ENCODE measurements at places on chromosomes 4 and X. TPM values are rescaled to one million over a fixed set of nuclear protein-coding genes. Genes with fewer than 3 reads are reported as not detected.
A peak's percentile ranks its signal among the peaks of the same experiment; 100 is the strongest.

Gene MAGEB1
- total RNA-seq = not detected

GRCh38 chr4:87523307-87523706 is 5.9 kb downstream of the SPARCL1 start:
- DNase-seq = no peak

DNA sequence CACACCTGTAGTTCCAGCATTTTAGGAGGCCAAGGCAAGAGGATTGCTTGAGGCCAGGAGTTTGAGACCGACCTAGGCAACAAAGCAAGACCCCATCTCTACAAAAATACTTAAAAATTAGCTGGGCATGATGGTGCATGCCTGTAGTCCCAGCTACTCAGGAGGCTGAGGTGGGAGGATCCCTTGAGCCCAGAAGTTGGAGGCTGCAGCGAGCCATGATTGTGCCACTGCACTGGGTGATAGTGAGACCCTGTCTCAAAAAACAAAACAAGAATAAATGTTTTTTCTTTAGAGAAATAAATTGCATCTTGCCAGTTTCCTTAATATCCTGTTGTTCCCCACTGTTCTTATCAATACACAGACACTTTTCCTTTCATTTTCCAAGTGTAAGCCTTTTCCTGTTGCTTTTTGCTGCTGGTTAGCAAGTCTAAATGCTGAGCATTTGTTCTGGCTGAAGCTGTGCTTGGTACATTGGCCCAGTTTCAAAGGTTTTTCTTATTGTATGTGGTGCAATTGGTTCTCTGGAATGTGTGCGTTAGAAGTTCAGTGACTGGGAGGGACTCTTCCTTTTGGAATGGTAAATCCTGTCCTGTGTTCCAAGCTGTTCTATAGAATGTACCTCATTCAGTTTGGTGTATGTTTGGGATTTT is 98.2 kb downstream of the AFF1 start:
- DNase-seq = no peak

DNA sequence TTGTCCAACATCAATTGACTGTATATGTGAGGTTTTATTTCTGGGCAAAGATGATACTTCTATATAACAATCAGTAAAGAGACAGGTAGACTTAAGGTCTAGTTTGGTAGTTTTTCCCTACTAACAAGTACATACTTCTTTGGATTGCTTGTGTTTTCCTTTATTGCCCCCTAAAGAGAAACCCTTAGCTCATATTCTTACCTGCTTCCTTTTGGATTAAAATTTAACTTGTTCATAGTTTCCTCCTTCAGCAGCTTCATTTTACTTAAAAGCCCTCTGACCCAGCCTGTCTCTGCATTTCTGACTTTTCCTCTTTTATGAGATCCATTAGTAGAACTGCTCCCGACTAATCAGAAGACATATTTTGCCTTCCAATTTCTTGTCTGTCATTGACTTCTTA is 75.7 kb upstream of the GPC4 start:
- DNase-seq = no peak

GRCh38 chr4:33058998-33059397 is 2338.8 kb downstream of the PCDH7 start:
- no peak for DNase-seq

GRCh38 chrX:25665431-25665830 is 472.7 kb upstream of the MAGEB18 start:
- DNase-seq = no peak

- no peak for DNase-seq
Measured at GRCh38 chr4:1503583-1504471, 97.6 kb upstream of the NKX1-1 start.

Gene CENPVL2
- total RNA-seq = not detected

- no peak for DNase-seq
Measured at GRCh38 chr4:124535003-124535402, 177.5 kb downstream of the ANKRD50 start.

Gene TCP11X2
- not detected for total RNA-seq

Gene TNIP2
- 47.6 TPM for total RNA-seq

- DNase-seq = no peak
Measured at GRCh38 chr4:17597517-17597916, 16.9 kb upstream of the MED28 start.

- no peak for DNase-seq
Measured at GRCh38 chrX:22134681-22135080, 102.6 kb downstream of the PHEX start.

GRCh38 chrX:16870862-16871815 is 977 bp upstream of the RBBP7 start:
- no peak for DNase-seq

Gene DRP2
- total RNA-seq = 0.10 TPM

- no peak for DNase-seq
Measured at GRCh38 chrX:115311601-115312001, 22.1 kb downstream of the LUZP4 start.

- no peak for DNase-seq
Measured at GRCh38 chr4:110619463-110620247, 3.2 kb downstream of the PITX2 start.

DNA sequence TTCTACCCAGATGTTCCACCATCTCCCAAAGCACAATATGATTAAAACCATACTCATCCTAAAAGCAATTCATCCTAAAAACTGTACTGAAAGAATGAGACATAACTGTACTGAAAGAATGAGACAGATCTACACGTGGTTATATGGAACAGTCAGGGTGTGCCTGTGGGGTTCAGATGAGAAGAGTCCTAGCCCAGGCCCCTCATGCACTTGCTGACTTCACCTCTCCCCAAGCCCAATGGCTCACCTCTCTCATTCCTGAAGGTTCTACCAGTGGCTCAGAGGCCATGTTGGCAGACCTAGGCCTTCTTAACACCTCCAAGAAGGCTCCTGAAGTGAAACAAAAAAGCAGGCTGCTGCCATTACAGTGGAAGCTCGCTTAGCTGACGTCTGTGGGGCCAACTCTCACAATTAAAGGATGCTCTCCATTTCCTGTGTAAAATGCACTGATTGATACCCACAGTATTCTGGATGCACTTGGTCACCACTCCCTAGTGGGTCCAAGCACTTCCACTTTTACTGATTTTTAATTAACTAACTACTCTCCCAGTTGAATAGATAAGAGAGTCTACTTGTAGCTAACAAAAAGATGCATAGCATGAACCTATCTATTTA is 3.8 kb downstream of the PLAC1 start:
- DNase-seq = no peak

DNA sequence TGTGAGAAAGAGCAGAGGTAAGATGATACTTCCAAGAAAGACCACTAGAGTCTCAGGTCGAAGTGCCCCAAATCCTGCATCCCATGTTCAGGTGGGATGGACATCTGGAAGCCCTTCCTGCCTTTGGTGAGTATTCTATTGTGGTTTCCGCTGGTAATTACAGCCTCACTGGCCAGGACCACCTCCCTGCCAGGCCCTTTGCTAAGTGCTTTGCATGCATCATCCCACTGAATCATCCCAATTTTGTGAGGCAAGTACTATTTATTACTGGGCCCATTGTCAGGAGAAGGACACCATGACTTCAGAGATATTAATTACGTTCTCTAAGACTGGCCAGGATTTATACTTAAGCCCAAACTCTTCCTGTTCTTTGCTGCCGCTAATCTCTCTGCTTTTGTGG is 10.7 kb upstream of the PASD1 start:
- no peak for DNase-seq

DNA sequence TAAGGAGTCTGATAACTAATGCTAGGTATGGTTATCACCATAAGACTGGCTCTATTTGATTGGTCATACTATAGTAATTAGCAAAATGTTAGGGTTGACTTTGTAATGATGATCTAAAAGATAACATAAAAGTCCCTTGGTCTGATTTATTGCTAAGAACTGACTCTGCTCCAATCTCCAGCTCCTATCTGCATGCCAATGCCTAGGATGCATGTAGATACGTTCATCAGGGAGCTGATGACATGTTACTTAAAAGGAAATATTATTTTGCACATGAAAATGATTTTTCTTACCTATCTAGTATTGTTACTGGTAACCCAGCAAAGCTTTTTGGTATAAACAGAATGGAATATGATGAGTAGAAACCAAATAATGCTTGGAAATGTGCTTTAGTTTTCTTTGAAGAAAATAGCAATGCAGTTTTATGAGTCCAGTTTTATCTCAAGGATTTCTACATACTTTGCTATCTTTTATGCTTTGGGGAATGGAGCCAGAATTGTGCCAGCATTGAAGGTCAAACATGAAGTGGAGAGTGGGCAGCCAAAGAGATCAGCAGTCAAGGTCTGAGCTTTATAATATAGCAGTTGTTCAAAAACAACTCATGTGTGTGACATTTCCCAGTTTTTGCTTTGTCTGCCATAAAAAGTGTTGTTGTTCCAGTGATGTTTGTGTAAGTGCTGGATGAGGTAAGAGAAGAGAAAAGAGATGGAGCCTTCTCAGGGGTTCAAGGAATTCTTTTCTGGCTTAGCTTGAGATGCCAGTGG is 121.0 kb downstream of the ARHGAP24 start:
- no peak for DNase-seq

Gene FAM236A
- not detected for total RNA-seq

Gene LUZP4
- not detected for total RNA-seq

DNA sequence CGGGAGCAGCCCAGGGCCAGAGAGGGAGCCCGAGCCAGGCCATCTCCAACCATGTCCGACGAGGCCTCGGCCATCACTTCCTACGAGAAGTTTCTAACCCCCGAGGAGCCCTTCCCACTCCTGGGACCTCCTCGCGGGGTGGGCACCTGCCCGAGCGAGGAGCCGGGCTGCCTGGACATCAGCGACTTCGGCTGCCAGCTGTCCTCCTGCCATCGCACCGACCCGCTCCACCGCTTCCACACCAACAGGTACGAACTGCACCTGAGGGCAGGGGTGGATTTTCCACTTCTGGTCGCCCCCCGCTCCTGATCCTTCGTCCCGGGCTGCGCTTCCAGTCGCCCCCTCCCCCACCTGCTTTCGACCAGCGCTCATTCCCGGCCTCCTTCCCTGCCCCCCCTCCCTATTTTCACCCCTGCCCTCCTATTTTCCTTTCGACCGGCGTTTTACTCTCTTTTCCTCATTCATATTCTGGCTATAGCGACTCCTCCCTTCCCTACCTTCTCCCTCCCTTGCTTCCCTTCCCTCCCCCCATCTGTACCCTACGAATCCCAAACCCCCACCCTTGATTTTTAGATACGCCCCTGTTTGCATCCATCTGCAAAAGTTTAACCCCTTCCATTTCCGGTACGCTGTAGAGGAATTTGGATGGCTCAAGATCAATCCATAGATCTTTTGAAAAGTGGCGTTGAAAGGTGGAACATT is 633 bp downstream of the FAM199X start:
- no peak for DNase-seq

Gene ERCC6L
- total RNA-seq = 0.34 TPM

DNA sequence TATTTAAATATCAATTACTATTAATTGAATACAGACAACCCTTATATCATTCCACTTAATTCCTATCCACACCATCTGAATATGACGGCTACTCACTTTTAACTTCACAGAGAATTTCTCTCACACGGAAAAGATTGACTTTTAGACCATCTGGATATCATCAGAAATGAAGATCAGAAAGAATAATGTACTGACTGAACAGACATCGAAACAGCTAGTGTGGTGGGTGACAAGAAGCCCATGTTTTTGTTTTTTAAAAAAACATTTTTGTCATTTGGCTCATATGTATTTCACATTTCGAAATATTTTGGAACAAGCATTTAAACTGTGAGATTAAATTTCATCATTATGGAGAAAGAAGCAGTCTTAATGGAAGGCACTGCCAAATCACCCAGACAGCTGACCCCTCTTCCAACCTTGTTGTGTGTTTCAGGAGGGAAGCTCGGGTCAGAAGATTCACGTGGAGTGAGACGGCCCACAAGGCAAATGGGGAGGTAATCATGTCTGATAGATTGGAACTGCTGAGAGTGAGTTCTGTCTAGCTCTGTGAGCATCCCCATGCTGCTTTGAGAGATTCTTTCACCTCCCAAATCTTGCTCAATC is 204.2 kb upstream of the RASGEF1B start:
- DNase-seq = no peak

DNA sequence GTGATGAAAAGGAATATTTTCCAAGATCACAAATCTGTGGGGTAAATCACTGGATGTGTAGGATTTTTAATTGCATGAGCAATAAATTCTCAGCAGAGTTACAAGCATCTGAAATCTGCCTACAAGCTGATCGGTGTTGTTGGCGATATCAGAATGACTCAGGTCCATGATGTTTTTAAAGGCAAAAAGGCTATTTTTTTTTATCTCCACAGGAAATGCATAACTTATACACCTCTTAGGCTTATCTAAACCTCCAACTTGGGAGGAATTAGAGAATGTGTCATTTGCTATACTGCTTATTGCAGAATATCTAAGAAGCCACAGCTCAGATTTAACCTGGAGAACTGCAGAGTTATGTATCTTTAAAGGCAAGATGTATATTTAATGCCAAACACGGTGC is 61.6 kb downstream of the KIT start:
- no peak for DNase-seq

DNA sequence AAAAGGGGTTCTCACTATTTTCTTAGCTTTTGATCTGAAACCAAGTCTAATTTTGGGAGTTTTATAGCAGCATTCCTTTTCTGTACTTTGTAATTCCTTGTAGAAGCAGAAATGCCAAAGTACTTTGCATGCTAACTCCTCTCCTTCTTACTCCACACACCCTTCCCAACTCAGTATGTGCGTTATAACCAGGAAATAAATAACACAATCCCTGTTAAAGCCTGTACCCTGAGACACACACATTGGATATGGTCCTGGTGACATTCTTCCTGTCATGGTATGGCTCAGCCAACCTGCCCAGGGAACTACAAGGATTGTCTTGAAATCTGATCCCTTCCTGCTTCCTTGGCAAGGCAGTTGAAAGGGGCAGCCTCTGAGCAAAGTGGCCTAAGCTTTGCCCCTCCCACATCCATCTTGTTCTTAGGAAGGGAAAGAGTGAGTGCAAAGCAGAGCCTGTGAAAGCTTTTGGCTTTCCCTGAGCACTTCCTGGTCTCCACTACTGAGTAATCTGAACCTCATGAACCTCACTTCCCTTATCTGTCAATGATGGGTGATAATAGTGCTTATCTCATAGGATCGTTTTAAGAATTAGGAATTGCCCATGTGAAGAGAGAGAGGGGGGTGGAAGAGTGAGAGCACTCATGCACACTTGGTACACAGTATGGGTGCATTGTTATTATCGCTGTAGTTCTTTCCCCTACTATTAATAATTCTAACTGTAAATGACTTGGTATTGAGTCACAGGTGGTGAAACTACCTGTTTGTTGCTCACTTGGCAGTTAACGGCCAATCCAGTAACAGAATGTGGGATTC is 109.3 kb downstream of the AFF2 start:
- DNase-seq = peak; percentile 54

GRCh38 chr4:21535898-21536297 is 412.7 kb downstream of the KCNIP4 start:
- no peak for DNase-seq

Gene CT45A2
- total RNA-seq = not detected

- DNase-seq = no peak
Measured at GRCh38 chrX:119870626-119871131, 854 bp downstream of the RNF113A start.

GRCh38 chr4:99117876-99118693 is 26.0 kb downstream of the ADH4 start:
- DNase-seq = peak; percentile 11

GRCh38 chrX:10415306-10416001 is 204.9 kb downstream of the MID1 start:
- no peak for DNase-seq

GRCh38 chr4:40493160-40493559 is 136.5 kb downstream of the RBM47 start:
- no peak for DNase-seq

All from B cell (primary cell).